ENCODE measurements at places on chromosomes 4 and X.

DNA sequence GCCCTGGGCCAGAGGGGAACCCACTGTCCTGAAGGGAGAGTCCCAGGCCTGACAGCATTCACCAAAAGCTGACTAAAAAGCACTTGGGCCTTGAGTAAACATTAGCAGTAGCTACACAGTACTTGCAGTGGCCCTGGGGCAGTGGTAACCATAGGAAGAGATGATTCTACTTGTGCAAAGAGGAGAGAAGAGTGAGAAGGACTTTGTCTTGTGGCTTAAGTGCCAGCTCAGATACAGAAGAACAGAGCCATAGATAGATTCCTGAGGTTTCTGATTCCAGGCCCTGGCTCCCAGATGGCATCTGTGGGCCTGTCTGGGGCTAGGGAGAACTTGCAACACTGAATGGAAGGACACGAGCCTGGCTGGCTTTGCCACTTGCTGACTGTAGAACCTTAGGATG is 100.5 kb downstream of the PTCHD1 start:
- no peak for DNase-seq

- peak; percentile 79 for DNase-seq
These were observed at the start of gene PJA1 for GRCh38 chrX:69165087-69165651. TSS of gene PJA1 (minus strand) at chrX:69165453. CDS start at chrX:69163073, 2,380 bp downstream.

DNA sequence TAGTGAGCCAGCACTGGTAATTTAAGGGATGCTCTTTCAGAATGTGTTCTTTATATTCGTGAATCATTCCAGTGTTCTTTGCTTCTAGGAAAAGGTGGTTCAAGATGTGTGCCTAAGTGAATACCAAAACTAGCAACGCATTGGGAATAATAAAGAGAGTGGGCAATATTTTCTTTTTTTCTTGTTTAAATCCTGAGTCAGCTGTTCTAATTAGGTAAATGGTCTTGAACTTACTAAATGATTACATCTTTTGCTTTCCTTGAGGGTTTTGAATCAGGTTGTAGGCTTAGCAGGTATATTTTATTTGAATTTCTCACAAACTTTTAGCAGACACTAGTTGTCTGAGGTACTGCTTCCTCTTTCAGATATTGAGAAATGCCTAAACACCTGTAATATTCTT is 29.5 kb downstream of the ENPEP start:
- DNase-seq = no peak

GRCh38 chr4:11178433-11178832 is 250.3 kb downstream of the HS3ST1 start:
- no peak for DNase-seq

GRCh38 chr4:150439451-150439933 is 142.5 kb upstream of the MAB21L2 start:
- DNase-seq = no peak

Measured in fibroblast of skin of right biceps (primary cell).